Keratinocyte (primary cell): ENCODE measurements at places on chromosomes 2 and 18. TPM values are rescaled to one million over a fixed set of nuclear protein-coding genes. Genes with fewer than 3 reads are reported as not detected.

DNA sequence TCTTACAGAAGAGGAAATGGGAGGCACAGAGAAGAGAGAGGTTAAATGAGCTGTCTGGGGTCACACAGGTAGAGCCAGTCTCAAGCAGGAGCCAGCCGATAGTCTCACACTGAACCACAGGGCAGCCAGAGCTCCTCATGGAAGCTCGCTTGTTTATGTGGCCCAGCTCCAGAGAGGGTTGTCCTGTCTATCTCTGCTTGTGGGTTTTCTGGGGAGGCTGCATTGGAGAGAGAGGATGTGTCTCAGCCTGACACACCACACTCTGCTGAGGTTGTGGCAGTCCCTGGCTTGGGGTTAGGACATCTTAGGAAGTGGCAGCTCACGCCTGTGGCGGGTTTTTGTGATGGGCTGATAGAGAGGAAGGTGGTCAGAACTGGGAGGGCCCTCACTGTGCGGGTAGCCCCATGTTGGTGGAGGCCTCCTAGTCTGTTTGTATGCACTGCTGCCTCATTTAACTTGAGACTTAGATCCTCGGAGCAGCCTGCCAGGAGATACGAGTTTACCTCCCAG lies 52.3 kb downstream of the TCF7L1 start:
- DNase-seq: no peak
- H3K36me3 ChIP-seq: no peaks in the 10 kb centered on the region
- no peak overlapping the region for H3K27ac ChIP-seq
- H3K4me3 ChIP-seq: no peak overlapping the region
- H3K4me1 ChIP-seq: no peaks in the 10 kb centered on the region

The COL5A2 gene
- 6.5 to 16.6 TPM (median 7.2 TPM) in 3 replicates for polyA plus RNA-seq

The NT5C1B gene
- not detected in 3 replicates for polyA plus RNA-seq

DNA sequence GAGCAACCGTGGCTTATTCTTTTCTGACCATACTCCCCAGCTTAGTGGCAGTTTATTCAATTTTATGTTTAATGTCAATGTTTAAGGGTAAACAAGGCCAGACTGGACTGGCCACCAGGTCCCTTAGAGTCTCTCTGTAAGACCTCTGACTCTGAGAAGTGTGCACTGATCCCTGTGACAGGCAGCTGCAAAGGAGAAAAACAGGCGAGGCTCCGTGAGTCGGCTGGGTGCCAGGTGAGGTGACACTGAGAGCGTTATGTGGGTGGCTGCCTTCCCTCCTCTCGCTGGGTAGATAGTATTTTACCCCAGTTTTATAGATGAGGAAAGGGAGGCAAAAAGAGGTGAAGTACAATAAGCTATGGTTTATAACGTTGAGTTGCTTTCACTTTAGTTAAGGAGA lies 139.4 kb upstream of the HDAC4 start:
- H3K4me3 ChIP-seq: no peak overlapping the region
- no peak for DNase-seq
- no peaks in the 10 kb centered on the region for H3K4me1 ChIP-seq
- H3K36me3 ChIP-seq: no peaks in the 10 kb centered on the region
- peaks cover 4% of the 10 kb centered on the region for H3K27me3 ChIP-seq

GRCh38 chr2:46183426-46183825 lies 113.8 kb upstream of the EPAS1 start:
- no peak overlapping the region for H3K4me3 ChIP-seq
- H3K36me3 ChIP-seq: no peaks in the 10 kb centered on the region
- no peak for DNase-seq
- H3K27me3 ChIP-seq: no peaks in the 10 kb centered on the region
- H3K4me1 ChIP-seq: peaks cover 15% of the 10 kb centered on the region
